ENCODE measurements at places on chromosomes 1 and 21. TPM values are rescaled to one million over a fixed set of nuclear protein-coding genes. Genes with fewer than 3 reads are reported as not detected.

Gene CD101
- not detected for total RNA-seq

Gene GPR52
- 3.9 TPM for total RNA-seq

Gene LCE1E
- not detected for total RNA-seq

Gene CLEC20A
- total RNA-seq = not detected

Gene SGIP1
- not detected for total RNA-seq

Gene KCNJ9
- not detected for total RNA-seq

Gene TNFRSF8
- total RNA-seq = 0.45 TPM

Gene OR2T29
- total RNA-seq = not detected

Gene REN
- not detected for total RNA-seq

Gene OR2T11
- not detected for total RNA-seq

Gene SMIM11
- 1.2 TPM for total RNA-seq

Gene GATAD2B
- 16.2 TPM for total RNA-seq

Gene UCK2
- total RNA-seq = 49.4 TPM

Gene GSTM1
- not detected for total RNA-seq

Gene KCNQ4
- total RNA-seq = 0.55 TPM

Gene TMEM59
- total RNA-seq = 95.7 TPM

Gene RGS21
- total RNA-seq = not detected

Gene IGSF5
- total RNA-seq = not detected

Gene SOAT1
- 8.9 TPM for total RNA-seq

Gene HEYL
- total RNA-seq = 3.9 TPM

Gene LRRC8D
- total RNA-seq = under 0.01 TPM

Gene MROH9
- total RNA-seq = not detected

Gene SPATC1L
- total RNA-seq = 12.5 TPM

Gene THRAP3
- total RNA-seq = 97.9 TPM

Gene RNF223
- total RNA-seq = not detected

Gene ADAMTSL4
- 4.9 TPM for total RNA-seq

Measured in stomach (tissue), 19 donors.